NCI-H1436 treated with DMSO at 0.1 percent for 48 hours (cell line): ENCODE measurements at places on chromosomes 1 and 21.

DNA sequence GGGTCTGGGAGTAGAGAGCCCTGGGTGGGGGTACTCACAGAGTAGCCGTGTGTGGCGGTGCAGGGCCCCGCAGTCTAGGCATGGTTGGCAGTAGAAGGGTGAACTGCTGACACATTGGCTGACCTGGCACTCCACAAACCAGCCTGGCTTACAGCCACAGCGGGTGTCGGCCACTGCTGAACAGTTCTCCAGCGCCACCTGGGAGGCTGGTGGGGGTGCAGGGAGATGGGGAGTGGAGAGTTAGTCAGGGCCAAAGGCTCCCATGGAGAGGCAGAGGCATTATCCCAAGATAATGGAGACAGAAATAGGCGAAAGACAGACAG is 1.5 kb downstream of the TNFRSF25 start:
- DNase-seq = no peak

- DNase-seq = no peak
Observed at GRCh38 chr1:41465741-41466140, 18.7 kb downstream of the EDN2 start.

- no peak for DNase-seq
Observed at GRCh38 chr1:169009666-169010065, 96.8 kb upstream of the ATP1B1 start.

- DNase-seq = no peak
Observed at GRCh38 chr1:228792601-228793000, 57.3 kb downstream of the RHOU start.

- no peak for DNase-seq
Observed at GRCh38 chr1:53094533-53094919, 32.5 kb downstream of the PODN start.

- no peak for DNase-seq
Observed at GRCh38 chr21:38651570-38651969, 153.3 kb upstream of the ERG start.

DNA sequence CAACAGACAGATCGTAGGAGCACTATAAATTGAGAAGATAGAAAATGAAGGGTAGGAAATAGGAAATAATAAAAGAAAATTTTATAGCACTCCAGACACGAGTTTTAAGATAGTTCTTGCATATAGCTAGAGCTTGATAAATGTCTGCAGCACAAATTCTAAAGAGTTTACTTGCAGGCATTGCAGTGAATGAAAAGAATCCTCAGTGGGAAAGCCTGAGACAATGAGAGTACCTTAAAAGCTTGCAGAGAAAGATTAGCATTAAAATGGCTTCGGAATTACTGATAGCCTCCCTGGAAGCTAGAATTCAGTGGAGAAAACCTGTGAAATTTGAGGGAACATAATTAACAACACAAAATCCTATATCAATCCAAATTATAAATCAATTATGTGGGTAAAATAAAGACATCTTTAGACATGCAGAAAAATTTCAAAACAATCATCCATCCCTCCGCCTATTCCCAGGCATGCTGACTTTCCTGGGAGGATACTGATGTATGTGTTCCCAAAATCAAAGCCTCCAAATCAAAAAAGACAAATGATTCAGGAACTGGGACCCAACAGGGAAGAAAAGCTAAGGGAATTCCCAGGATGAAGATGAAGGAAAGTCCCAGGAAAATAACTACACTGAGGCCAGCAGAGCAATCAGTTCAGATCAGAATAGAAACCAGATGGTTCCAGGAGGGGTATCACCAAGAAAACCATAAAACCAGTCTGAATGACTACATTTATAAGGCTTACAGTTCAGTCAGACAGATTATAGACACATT is 305.9 kb upstream of the USP25 start:
- no peak for DNase-seq

DNA sequence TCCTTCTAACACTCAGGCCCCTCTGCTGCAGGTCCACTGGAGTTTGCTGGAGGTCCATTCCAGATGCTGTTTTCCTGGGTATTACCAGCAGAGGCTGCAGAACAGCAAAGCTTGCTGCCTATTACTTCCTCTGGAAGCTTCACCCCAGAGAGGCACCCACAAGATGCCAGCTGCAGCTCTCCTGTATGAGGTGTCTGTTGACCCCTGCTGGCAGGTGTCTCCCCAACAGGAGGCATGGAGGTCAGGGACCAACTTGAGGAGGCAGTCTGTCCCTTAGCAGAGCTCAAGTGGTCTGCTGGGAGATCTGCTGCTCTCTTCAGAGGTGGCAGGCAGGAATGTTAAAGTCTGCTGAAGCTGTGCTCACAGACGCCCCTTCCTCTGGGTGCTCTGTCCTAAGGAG is 204.8 kb downstream of the FCRL5 start:
- no peak for DNase-seq

- no peak for DNase-seq
Observed at GRCh38 chr1:88777604-88778149, 93.6 kb downstream of the PKN2 start.

- DNase-seq = no peak
Observed at GRCh38 chr21:15826147-15826780, 96.5 kb downstream of the USP25 start.

DNA sequence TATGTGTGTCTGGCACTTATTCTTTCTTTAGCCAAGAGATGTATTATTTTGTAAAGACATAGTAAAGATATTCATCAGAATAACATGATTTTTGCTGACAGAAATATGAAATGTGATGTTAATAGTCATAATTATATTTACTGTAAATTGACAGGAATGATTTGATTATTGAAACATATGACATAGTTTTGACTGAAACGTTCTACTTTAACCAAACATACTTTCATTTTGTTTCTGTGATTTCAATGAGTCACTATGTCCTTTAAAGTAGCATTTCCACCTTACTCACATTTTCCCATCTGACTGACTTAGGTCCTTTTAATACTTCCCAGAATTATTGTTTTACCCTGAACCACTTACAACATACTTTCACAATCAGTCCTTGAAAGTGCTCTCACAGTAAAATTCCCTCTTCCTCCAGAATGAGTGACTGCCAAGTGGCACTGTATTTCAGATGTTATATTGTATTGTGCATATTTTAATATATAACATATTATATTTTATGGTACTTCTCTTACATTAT is 437.9 kb downstream of the NCAM2 start:
- no peak for DNase-seq

GRCh38 chr1:183164963-183165362 is 21.1 kb upstream of the LAMC2 start:
- DNase-seq = no peak

GRCh38 chr1:15067148-15067547 is 86.4 kb upstream of the TMEM51 start:
- DNase-seq = no peak

DNA sequence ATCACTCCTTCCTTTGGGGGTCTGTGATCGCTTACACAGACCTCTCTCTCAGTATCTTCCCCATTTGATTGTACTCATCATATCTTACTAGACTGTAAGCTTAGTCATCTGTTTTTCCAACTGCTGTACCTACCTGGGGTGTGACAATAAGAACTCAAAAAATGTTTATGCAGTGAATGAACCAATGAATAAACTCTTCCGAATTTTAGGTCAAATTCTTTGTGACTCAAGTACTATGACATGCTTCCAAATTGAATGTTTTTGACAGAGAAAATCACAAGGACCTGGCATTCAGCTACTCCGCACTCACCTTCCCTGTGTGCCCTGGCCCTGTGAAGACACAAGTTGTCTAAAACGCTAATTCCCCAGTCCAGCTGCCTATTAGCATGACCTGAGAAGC is 42.1 kb downstream of the TMCO4 start:
- no peak for DNase-seq

DNA sequence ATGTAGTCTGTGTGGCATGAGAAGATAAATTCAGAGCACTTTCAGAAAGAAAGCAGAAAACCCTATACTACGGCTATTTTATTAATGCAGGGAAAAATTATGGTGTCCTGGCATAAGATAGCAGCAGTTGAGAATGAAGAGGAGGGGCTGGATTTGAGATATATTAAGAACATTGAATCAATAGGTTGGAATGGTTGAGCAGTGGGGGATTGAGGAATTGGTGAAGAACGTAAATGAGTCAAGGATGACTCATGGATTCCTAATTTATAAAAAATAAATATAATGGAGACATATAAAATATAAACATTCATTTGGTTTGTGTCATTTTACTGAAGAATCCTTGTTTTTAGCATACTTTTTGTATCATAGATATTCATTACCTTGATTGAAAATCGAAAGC is 234.3 kb upstream of the ADAMTS5 start:
- DNase-seq = no peak

- DNase-seq = no peak
Observed at GRCh38 chr21:45040739-45041138, 33.6 kb upstream of the ADARB1 start.

GRCh38 chr1:221343136-221343535 is 398.8 kb downstream of the DUSP10 start:
- DNase-seq = no peak

- no peak for DNase-seq
Observed at GRCh38 chr1:183404476-183404875, 13.7 kb downstream of the NMNAT2 start.

- DNase-seq = no peak
Observed at GRCh38 chr1:7564137-7564536, 207.0 kb upstream of the VAMP3 start.
